ENCODE measurements at places on chromosomes 2 and 18. TPM values are rescaled to one million over a fixed set of nuclear protein-coding genes. Genes with fewer than 3 reads are reported as not detected.

SP3 gene
- 78.8 TPM for total RNA-seq

MAL gene
- not detected for total RNA-seq

CNPPD1 gene
- total RNA-seq = 35.2 TPM

LTBP1 gene
- total RNA-seq = 198 TPM

DNA sequence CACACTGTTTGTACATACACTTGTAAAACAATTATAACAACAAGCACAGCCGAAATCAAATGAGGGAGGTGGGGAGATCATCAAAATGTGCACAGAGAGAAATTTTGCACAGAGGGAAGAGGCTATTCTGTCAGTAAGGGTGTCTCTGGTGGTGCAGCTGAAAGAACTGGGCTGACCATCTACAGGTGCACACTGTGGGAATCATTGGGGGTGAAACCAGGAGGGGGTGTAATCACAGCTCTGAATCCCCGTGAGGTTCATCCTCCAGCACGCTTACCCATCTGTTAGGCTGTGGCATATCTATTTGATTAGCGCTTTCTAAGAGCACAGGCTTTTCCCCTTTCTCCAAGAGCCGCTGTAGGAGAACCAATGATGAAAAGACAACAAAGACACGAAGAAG lies 389.9 kb upstream of the CDH20 start:
- no peak for DNase-seq

GRCh38 chr18:21262244-21262643 lies 20.2 kb downstream of the GREB1L start:
- no peak for DNase-seq

DNA sequence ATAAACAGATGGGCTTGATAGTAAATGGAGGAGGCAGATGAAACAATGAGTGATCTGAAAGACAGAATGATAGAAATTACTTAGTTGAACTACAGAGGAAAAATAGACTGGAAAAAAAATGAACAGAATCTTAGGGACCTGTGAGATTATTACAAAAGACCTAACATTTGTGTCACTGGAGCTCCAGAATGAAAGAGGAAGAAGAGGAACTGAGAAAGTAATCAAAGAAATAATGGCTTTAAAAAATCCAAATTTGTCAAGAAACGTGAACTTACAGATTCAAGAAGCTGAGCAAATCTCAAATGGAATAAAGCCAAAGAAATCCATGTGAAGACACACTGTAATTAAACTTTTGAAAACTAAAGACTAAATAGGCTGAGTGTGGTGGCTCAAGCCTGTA lies 28.3 kb downstream of the EVA1A start:
- DNase-seq = no peak
